ENCODE measurements at places on chromosomes 5 and 9.
A peak's percentile ranks its signal among the peaks of the same experiment; 100 is the strongest.

GRCh38 chr5:93117751-93118531 is 463.1 kb downstream of the NR2F1-AS1 start:
- DNase-seq: no peak

DNA sequence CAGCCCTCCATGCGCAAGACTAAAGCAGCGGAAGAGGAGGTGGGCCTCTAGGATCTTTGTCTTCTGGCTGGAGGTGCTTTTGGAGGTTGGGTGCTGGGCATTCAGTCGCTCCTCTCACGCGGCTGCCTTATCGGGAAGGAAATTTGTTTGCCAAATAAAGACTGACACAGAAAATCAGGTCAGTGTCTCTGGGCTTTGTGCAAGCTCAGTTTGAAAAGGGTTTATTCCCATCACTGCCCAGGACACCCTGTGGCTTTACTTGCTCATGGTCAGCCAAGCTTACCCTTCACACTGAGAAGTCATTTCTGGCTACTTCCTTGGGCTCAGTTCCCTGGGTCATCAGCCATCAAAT is 10.5 kb downstream of the SLC2A8 start:
- no peak for DNase-seq

DNA sequence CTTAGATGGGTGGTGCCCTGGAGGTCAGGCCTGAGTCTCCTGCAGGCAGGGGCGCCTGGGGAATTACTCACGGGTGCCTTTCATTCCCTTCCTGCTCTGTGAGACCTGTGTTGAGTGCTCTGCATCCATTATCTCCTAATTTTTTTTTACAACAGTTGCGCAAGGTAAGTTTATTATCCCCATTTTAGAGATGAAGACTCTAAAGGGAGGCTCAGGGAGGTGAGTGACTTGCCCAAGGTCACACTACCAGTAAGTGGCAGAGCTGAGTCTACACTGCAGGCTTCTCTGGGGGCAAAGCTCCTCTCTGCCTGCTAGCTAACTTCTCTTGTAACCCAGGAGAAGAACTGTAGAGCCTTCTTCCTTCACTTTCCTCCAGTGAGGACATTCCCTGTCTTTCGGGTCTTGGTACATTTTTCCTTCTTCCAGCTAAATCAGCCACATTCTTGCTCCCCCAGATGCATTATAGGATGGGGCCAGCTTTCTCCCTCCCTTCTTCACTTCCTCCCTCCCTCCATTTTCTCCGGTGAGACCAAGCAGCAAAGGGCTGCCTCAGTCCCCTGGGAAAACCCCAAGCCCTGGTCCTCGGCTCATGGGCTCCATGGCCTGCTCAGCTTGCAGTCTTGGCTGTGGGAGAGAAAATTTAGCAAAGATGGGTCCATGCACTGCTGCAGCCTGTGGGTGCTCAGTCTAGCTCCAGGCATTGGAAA is 1.8 kb downstream of the PRR7 start:
- no peak for DNase-seq

DNA sequence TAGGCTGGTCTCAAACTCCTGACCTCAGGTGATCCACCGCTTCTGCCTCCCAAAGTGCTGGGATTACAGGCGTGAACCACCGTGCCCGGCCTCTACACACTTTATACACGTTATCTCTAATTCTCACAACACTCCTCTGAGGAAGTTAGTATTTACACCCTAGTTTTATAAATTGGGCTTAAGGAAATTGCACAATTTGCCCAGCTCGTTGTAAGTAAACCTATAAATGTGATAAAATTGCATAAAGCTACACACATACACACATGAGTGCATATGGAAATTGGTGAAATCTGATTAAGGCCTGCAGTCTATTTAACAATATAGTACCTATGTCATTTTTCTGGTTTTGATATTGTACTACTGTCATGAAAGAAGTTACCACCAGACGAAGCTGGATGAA is 4.4 kb upstream of the SLC4A9 start:
- DNase-seq: no peak

DNA sequence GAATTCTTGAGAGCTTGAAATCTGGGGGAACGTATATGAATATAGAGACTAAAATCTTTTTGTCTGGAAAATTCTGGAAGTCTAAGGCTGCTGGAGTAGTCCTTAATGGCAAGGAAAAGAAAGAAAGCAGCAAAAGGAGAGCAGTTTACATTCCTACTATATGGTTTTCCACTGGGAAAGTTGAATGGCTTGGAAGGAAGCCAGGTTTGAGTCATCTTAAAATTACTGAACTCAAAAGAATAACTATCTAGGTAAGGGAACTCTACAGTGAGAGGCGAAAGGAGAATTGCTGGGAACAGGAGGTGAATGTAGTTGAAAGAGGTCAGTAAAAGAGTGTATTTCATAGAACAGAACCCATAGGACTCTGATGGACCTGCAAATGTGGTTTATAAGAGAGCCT is 258.1 kb upstream of the EDIL3 start:
- no peak for DNase-seq

DNA sequence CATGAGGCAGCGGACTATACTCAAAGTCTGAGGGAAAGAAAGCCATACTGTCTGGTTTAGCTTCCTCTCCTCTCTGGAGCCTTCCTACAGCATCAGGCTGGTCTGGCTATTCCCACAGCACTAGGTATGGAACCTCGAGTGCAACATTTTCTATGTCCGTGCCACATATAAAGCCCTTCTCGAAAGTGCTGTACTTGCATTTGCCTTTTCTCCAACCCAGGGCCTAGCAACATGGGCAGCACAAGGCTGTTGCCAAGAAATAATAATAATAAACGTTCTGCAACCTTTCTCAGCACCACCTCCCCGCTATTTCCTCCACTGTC is 804 bp downstream of the MED10 start:
- no peak for DNase-seq

GRCh38 chr9:114409103-114409780 is 21.5 kb upstream of the AKNA start:
- no peak for DNase-seq

DNA sequence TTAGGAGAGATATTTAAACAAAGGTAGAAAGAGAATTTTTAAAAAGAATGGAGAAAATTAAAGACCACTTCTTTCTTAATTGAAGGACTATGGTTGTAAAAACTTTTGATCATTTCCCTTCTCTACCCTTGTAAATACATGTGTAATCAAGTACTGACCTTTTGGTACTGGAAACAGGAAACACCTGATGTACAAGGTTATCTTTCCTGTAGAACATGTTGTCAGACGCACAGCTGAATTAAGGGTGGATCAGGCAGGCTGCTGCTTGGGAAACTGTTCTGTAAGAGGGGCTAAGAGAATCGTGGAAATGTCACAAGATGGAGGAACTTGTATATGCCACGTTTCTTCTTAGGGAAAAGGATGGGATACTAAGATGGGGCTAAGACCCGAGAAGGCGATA is 341.6 kb downstream of the ZNF608 start:
- no peak for DNase-seq

DNA sequence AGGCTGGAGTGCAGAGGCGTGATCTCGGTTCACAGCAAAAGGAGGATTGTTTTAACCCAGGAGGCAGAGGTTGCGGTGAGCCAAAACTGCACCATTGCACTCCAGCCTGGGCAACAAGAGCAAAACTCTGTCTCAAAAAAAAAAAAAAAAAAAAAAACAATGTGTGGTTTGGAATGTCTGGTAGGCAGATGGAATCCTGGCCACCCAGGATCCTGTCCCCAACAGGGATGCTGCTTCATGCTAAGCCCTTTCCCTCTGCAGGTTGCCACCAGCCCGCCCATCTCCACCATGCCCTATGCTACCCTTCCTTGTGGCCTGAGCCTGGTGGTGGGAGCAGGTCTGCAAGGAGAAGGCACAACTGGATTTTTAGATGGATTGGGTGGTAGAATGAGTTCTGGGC is 129.7 kb upstream of the HAND1 start:
- DNase-seq: no peak

DNA sequence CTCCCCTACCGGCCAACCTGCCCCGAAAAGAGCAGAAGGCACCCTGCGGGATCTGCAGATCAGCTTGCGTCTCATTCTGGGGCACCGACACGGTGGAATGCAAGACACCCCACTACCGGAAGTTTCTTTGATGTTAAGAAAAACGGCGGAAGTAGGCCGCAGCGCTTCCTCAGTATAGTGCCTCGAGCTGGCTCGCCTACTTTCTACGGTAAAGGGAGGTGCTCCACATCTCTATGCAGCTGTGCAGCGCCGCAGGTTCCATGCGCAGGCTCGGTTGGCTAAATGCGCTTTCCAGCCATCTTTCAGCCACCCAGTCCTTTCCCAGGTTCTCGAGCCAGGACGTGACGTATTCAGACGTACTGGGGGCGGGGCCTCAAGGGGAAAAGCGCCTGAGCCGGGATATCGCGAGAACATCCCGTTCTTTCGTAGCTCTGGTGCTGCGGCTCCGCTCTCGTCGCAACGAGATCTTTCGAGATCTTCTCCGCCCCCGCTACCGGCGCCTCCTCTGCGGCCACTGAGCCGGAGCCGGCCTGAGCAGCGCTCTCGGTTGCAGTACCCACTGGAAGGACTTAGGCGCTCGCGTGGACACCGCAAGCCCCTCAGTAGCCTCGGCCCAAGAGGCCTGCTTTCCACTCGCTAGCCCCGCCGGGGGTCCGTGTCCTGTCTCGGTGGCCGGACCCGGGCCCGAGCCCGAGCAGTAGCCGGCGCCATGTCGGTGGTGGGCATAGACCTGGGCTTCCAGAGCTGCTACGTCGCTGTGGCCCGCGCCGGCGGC is at the start of gene HSPA4:
HSPA4 (plus strand) TSS at position 472 of the 775 bp plus-strand sequence; CDS start at position 710, 238 bp downstream.
- peak; percentile 99 for DNase-seq

GRCh38 chr5:36392186-36392585 is 90.5 kb upstream of the RANBP3L start:
- DNase-seq: no peak

DNA sequence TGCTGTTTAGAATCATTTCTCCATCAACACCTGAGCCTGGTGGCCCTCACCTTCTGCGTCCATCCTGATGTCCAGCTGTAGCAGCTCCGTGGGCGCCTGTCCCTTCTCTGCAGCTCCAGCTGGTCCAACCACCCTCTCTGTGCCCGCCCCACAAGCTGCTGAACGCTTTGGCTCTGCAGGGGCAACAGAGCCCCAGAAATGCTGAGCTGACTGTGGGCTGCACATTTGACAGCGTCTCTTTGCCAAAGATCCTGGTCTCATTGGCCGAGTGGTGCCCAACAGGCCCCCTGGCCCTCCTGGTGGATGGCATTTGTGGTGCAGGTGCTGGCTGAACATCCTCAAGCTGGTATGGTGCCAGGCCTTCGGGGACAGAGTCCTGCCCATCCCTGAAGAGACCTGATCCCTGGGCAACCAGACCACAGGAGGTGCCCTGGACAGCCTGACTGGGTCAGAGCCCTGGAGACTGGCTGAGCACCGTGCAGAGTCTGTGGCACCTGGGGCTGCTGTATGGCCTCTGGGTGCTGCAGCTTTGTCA is 25.3 kb upstream of the CEP72 start:
- no peak for DNase-seq

- DNase-seq: no peak
These were observed 31.8 kb downstream of the EGFLAM start for GRCh38 chr5:38290028-38290653.

- no peak for DNase-seq
These were observed 315.7 kb downstream of the MCTP1 start for GRCh38 chr5:94969174-94969573.

DNA sequence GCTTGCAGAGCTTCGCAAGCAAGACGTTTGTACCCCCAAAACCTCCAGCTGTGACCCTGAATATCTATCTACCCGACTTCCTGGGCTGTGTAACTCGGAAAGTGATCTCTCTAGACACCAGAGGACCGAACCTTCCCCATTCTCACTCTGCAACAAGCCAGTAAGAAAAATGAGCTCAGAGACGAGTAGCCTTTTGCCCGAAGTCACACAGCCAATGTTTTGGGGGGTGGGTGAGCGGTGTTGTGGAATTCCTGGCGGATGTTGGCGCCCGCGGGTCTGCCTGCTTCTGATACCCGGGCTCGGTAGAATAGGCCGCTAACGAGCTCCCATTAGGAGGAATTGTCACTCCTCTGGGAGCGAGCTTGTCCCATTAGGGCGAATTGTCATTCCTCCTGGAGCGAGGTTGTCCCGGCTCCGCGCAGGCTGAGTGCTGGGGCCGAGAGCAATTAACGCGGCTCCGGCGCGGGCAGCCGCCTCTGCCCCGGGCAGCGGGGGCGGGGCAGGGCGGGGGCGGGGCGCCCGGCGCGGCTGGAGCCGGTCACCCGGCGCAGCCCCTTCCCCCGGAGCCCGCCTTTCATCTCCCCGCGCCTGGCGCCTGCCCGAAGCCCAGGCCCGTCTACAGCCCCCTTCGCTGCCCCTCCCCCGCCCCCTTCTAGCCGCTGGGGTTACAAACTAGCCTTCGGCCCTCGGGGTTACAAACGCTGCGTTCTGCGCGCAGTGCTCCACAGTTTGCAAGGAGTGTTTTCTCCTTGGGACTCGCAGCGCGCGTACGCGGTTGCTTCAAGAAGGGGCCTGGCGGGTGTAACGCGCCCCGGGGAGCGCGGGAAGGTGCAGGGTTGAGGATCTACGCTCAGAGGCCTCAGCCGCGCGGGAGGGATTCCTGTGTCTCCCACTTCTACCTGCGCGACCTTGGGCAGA is 3.5 kb upstream of the MSX2 start:
- no peak for DNase-seq

DNA sequence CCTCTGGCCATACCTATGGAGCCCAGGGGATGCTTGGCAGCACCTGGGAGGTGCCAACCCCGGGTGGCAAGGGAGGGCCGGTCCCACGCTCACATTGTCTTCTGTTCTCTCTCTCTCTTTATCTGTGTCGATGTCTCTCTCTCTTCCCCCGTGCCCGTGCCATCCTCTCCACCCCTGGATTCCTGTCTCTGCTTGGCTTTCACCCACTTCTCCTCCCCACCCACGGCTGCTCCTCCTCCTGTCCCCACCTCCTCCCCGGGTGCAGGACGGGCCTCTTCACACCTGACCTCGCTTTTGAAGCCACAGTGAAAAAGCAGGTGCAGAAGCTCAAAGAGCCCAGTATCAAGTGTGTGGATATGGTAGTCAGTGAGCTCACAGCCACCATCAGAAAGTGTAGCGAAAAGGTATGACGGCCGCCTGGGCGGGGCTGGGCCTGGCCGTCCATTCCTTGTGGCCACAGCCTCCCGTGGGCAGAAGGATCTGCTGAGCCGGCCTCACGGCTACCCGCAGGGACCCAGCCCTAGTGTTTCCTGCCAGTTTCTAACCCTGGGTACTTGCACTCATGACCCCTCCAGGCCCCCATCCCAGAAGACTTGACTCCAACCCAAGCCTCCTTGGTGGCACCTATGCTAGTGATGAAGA is 22.7 kb downstream of the DNM1 start:
- DNase-seq: no peak

DNA sequence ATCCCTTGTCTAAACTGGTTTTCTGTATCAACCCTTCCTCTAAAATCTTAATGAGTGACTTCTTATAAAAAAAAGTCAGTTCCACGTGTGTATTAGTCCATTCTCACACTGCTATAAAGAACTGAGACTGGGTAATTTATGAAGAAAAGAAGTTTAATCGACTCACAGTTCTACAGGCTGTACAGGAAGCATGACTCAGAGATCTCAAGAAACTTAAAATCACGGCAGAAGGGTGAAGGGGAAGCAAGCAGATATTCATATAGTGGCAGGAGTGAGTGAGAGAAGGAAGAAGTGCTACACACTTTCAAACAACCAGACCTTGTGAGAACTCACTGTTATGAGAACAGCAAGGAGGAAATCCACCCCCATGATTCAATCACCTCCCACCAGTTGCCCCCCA is 307.8 kb upstream of the ARRDC3 start:
- no peak for DNase-seq

- no peak for DNase-seq
These were observed 74.9 kb downstream of the FANCC start for GRCh38 chr9:95242613-95243012.
